ENCODE measurements at places on chromosomes 5 and 9.

DNA sequence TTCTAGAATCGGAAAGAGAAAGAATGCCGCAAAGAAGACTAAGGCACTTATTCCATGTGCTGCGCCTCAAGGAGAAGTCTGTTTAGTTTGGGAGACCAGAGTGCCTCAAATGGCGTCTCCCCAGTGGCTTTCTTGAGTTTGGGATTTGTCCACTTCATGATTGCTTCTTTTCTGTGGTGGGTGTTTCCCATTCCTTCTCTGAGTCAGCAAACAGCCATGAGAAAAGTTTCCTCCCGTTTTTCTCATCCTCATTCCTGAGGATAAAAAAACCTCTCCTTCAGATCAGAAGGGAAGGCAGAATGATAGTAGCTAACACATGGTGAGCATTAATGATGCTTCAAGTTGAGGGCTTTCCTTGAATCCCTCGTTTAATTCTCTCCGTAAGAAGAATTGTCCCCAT, 275.9 kb upstream of the WWC1 start:
- DNase-seq, result no peak

DNA sequence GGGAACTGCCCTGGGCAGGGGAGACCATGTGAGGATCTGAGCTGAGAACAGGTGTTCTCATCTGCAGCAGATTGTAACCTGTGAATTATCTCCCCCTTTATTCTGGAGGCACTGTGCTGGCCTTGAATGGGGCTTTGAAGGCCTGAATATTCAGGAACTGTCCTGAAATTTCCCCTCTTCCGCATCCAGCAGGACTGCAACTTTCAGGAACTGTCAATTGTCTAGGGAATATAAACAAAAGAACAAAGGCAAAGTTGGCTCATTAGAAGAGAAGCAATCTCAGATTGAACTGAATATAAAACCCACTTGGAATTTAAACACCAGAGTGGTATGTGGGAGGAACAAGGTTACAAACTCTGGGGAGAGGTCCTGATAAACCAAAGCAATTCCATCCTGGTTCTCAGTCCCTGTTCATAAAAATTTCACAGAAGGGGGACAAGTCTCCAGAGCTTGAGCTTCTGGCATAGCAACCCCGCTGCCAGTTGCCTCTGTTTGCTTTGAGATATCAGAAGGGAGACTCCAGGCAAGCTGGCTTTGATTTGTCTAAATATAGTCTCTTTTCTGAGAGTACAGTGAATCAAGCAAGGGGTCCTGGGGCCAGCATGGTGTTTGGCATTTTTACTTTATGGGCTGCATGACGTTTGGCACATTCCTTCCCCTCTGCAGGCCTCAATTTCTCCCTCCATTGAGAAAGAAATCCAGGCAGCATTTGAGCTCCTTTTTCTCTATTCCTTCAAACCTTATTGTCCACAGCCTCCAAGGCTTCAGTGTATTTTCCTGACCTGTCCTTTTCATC, 47.5 kb downstream of the ADRB2 start:
- DNase-seq, result no peak

GRCh38 chr5:35133186-35133585, 85.4 kb upstream of the AGXT2 start:
- no peak for DNase-seq

DNA sequence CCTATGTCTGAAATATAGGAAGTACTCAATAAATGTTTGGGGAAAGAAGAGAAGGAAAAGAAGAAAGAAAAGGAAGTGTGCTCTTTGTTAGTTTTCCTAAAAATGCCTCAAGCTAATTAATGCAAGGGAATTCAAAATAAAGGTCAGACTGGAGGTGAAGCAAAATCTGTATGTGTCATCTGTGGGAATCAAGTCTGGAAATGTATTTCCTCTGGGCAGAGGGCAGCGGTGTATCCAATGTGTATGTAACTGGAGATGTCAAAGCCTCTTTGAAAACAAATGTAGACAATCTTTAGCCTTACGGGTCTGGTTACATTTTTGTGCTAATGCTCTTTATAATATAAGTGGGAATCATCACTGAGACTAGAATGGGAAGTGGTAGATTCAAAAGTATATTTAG, 471.4 kb downstream of the MAN2A1 start:
- no peak for DNase-seq

- DNase-seq, result no peak
These were observed 715.5 kb downstream of the CETN3 start for GRCh38 chr5:89694026-89694550.

DNA sequence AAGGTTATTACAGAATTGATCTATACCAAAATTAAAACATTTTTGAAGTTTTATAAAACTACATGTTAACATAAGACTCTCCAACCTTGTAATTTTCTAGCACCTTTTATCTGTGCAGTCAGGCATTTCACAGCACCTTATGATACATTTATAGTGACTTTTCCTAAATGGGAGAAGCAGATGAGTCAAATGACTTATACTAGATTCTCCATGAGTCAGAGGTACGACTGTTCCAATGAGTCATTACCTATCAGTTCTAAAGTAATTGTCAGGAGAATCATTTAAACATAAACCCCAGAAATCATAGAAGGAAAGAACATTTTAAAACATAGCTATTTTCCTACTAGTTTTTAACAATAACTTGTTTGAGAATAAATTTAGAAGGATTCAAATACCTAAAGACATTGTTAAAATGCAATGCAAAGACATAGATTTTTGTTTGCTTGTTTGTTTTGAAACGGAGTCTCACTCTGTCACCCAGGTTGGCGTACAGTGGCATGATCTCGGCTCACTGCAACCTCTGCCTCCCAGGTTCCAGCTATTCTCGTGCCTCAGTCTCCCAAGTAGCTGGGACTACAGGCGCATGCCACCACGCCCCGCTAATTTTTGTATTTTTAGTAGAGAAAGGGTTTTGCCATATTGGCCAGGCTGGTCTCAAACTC, 34.7 kb upstream of the DMXL1 start:
- DNase-seq, result no peak
